ENCODE measurements at places on chromosomes 7 and 10.

DNA sequence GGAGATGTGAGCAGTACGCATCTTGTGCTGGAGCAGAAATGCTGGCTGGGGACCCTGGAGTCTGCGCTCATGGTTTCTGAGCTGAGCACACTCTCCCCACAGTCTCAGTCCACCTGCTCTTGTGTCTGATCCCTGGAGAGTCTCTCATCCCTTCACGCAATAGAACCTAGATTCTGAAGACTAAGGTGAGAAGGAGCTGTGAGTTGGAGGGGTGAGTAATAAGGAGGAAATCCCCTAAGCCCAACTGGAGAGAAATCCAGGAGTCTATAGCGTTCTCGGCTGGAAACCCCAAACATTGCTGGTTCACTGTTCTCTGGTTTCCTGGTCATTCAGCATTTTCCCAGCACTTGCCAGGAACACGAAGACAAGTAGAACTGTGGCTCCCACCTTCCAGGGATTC is 68.3 kb upstream of the SMNDC1 start:
- DNase-seq: no peak

DNA sequence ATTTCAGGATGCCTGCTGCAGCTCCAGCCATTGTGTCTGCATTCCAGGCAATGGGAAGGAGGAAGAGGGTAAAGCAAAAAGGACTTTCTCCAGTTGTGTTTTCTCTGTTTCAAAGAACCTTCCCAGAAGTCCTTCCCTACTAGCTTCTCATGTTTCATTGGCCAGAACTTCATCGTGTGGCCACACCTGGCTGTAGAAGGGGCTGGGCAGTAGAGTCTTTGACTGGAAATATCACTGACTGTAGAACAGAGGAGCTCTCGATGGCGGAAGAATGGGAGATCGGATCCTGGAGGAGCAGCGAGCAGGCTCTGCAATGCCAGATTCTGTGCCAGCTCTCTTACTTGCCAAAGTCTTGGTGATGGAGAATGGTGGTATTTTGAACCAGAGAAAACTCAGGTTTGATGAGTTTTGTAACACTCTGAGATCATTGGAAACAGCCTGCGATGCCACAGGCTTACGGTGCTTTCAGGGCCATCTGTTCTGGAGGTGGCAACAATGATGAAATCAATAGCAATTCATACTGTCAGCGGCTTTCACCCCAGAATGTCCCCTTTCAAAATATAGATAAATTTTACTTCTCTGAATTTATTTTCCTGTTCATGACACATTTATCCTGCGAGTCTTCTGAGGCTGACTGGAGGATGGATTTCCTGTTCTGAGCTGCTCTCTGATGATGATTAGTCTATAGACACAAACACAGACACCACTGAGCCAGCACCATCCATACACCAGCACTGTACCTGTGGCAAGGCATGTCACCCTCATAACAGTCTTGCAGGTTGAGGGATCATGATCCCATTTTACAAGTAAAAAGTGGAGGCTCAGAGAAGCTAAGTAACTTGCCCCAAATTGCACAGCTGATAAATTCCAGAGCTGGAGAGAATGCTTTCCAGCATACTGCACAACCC is 204.2 kb downstream of the EMX2 start:
- DNase-seq: no peak

DNA sequence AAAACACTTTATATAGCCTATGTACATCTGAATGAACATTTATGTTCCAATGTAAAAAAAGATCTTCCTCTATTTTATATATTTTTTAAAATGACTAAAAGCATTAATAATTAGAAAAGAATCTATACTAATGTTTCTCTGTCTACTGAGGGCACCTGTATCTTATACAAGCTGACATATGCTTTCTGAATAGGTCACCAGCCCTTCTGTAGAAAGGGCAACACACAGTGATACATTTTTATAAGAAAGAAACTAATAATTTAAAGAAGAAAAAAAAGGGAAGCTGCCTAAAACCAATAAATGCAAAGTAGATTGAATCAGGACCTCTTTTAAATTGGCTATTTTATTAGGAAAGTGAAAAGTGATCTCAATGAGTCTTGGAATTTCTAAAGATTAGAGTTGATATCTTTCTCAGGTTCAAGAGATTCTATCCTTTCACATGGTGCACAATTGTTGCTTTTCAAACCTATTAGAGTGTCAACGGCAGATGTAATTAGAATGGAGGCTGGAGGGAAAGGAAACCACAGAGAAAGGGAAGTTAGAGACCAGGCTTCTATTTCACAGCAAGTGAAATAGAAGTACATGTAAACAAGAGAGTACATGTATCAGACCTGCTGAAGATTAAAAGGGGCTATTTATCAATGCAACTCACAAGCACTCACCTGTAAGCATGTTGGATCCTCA is 6.3 kb downstream of the MTPN start:
- DNase-seq: no peak

DNA sequence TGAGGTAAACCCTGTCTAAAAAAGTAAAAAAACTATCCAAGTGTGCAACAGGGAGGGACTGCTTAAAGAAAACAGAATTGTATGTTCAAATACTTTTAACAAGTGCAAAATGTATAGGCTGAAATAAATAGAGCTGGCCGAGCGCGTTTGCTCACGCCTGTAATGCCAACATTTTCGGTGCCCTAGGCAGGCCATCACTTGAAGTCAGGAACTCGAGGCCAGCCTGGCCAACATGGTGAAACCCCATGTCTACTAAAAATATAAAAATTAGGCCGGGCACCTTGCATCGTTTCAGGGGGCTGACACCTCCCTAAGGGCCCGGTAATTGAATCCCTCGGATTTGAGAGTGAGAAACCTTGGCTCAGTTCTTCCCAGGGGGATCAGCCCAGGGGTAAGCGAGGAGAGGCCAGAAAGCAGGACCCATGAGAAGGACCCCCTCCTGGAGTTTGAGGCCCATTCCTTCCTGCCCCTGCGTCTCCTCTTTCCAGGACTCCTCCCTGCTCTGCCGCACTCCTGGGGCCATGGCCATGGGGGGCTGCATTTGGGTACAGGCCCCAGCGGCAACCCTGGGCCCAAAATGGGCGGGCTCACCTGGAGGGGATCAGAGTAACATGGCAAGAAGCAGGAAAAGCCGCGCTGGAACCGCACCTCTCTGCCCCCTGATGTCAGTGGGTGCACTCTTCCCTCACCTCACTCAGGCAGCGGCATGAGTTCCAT is 75.5 kb upstream of the TMEM248 start:
- DNase-seq: no peak

- DNase-seq: no peak
These were observed 5.9 kb downstream of the FGFR2 start for GRCh38 chr10:121592155-121592890.

- DNase-seq: no peak
These were observed 65.7 kb downstream of the EXOC6 start for GRCh38 chr10:92913973-92914372.

DNA sequence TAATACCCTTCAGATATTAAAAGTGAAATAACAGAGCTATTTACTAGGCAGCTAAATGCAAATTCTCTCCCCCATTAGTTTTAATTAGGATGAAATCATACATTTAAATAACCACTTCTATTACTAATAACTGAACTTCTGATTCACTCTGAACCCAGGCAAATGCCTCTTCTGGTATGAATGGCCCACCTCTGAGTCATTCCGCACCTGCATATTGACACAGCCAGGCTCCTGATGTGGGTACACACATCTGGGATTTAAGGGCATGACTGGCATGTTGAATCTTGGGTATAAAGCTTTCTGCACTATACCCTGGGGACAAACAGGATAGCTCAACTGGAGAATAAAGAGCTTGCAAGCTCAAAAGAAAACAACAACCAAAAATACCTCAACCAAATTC is 140.9 kb downstream of the AUTS2 start:
- no peak for DNase-seq

DNA sequence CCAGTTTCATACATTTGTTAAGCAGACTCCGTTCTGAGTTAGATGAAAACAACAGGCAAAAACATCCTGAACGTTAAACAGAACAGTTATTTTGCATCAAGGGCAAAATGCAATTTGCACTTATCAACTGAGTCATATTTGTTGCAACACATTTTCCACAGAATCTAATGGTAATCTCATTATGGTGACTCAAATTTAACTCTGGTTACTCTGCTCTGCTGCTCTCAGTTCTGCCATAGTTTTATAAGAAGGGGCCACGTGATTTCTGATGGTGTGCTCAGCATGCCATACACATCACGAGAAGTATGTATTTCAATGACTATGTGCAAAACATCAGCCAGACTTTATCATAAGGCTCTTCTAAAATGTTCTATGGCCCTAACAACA is 148.8 kb downstream of the CHCHD3 start:
- no peak for DNase-seq

All from effector memory CD4-positive, alpha-beta T cell (primary cell).